ENCODE measurements at places on chromosomes 2 and 18. TPM values are rescaled to one million over a fixed set of nuclear protein-coding genes. Genes with fewer than 3 reads are reported as not detected.
A peak's percentile ranks its signal among the peaks of the same experiment; 100 is the strongest.

DNA sequence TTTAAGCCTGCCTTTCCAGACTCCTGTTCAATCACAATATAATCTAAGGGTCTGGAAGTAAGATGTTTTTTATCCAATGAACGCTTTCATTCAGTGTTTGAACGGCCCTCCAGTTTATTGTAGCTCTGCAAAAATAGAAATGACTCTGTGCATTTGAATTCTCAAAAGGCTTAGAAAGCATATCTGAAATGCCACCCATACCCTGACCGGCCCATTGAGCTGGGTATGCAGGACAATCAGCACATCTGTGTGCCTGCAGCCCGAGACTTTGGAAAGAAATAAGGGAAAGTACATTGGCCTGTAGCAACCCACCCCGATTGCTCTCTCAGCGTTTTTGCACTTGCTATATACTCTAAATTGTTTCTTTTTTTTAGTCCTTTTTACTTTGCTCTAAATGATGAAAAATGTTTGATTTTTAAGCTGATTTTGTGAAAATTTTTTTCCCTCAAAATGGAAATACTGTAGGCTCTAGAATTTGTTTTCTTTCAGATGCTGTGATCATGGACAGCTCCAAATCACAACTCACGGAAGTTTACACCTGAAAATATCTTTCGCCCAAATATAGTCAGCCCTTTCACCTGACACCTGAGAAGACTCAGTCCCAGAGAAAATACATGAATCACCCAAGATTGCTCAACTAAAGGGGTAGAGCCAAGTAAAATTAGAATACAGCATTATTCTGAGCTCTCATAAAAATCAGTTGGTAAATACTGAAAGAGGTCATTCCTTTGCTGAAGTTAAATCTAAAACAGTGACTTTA lies 194.5 kb upstream of the SIX3 start:
- 0 out of 2 replicates have a peak, but pooled peaks cover 5% of the 10 kb centered on the region for H3K27me3 ChIP-seq
- no peaks in the 10 kb centered on the region for H3K4me1 ChIP-seq
- H3K4me3 ChIP-seq: no peak overlapping the region
- DNase-seq: no peak

GRCh38 chr2:179602452-179602851 lies 259.0 kb downstream of the ZNF385B start:
- no peaks in the 10 kb centered on the region for H3K4me1 ChIP-seq
- no peak overlapping the region for H3K4me3 ChIP-seq
- no peaks in the 10 kb centered on the region for H3K27me3 ChIP-seq
- no peak for DNase-seq

GRCh38 chr18:37161491-37161890 lies 332.6 kb downstream of the KIAA1328 start:
- DNase-seq: no peak
- H3K4me3 ChIP-seq: no peak overlapping the region
- H3K4me1 ChIP-seq: no peaks in the 10 kb centered on the region
- H3K36me3 ChIP-seq: no peaks in the 10 kb centered on the region

DNA sequence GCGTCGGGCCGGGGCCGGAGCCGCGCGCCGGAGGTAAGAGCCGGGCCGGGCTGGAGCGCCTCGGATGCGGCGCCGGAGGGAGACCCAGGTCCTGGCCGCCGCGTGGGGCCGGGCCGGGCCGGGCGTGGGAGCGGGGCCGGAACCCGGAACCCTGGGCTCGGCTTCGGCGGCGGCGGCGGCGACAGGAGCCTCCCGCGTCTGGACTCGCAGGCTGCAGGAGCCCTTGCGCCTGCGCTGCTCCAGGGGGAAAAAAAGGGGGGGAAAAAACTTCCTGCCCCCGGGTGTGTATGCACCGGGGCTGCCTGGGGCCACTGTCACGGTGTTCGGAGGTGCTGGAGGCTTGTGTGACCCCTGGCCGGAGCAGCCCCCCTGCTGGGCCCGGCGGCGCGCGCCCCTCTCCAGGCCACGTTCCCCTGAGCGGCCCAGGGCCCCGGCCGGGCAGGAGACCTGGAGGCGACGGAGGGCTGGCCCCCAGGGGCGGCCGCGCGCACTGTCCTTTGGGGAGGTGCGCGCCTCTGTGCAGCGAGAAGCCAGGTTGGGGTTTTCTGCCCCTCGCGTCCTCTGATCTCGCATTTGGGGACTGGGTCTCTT lies 864 bp downstream of the KLHL29 start:
- H3K36me3 ChIP-seq: no peaks in the 10 kb centered on the region
- no peak overlapping the region for H3K27ac ChIP-seq
- H3K4me3 ChIP-seq: peak overlapping the region; percentile 52
- no peak for DNase-seq

DNA sequence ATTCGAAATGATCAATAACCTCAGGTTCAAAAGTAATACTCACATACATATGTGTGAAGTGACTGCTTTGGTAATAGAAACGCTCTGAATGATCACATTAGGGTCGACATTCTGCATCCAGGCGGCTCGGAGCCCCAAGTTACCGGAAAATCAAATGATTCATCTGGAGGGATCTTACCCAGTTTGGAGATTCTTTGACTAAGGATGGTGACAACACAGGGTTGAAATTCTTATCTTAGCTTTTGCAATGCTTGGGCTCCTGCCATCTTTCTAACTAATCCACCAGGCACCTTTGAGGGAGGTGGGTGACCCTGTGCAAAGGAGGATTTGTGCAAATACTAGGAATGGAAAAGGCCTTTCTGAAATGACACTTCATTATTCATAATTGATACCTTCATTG lies 10.8 kb downstream of the GBX2 start:
- H3K36me3 ChIP-seq: peaks cover 6% of the 10 kb centered on the region
- H3K27ac ChIP-seq: no peak overlapping the region
- H3K27me3 ChIP-seq: no peaks in the 10 kb centered on the region
- no peaks in the 10 kb centered on the region for H3K4me1 ChIP-seq

DNA sequence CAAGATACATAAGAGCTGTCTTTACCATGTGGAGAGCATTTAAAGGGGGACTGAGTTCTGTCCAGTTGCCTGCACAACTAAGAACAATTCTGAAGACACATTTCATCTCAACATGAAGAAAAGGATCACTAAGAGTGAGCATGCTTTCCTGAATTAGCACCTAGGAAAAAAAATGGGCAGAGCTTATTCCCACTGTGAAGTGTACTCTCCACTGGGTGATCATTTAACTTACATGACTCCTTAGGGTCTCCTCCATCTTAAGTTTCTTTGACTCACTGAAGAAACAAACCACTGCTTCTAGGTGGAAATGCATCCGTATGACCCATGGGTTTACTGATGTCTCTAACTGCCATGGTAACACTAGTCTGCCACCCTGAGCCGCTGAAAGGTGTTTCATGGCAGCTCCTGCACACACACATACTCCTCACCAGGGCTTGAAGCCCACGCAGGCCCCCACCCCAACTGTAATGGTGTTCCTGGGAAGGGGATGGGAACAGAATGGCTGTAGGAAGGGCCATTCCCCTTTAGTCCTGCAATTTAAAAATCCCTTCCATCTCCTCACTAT lies 27.1 kb downstream of the HDLBP start:
- DNase-seq: no peak
- no peaks in the 10 kb centered on the region for H3K4me1 ChIP-seq
- H3K27ac ChIP-seq: no peak overlapping the region
- H3K36me3 ChIP-seq: peaks cover 22% of the 10 kb centered on the region

DNA sequence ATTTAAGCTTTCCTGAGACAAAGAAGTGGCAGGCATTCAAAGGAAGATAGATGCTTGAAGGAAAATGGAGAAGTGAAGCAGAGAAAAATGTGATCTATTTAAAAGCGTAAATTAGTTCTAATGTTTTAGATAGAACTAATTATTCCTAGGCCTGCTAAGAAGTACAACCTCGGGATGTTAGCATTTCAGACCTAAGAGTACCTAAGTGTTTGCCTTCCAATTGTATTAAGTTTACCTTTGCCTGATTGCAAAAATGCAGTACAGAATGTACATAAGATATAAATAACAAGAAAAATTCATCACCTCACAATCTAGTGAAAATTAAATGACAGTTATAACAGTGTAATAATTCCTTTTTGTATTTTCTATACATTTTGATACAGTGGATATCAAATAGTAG lies 71.1 kb upstream of the HNMT start:
- H3K4me1 ChIP-seq: no peaks in the 10 kb centered on the region
- no peaks in the 10 kb centered on the region for H3K27me3 ChIP-seq
- no peak overlapping the region for H3K4me3 ChIP-seq
- no peaks in the 10 kb centered on the region for H3K36me3 ChIP-seq
- DNase-seq: no peak

- no peak overlapping the region for H3K27ac ChIP-seq
- H3K36me3 ChIP-seq: no peaks in the 10 kb centered on the region
- H3K4me3 ChIP-seq: no peak overlapping the region
Observed at GRCh38 chr2:83969085-83969484, 490.0 kb downstream of the SUCLG1 start.

GRCh38 chr18:59839246-59839645 lies 60.5 kb upstream of the PMAIP1 start:
- no peak overlapping the region for H3K27ac ChIP-seq
- DNase-seq: no peak
- H3K4me3 ChIP-seq: no peak overlapping the region
- H3K27me3 ChIP-seq: no peaks in the 10 kb centered on the region

Gene UCN
- total RNA-seq: 0.21 TPM

Gene LDAH
- total RNA-seq: 28.2 TPM

Gene STAT4
- total RNA-seq: 0.89 TPM

Gene CRYBA2
- total RNA-seq: not detected
